ENCODE measurements at places on chromosomes 3 and 15.

- DNase-seq = no peak
Measured at GRCh38 chr3:12946649-12947316, 105.4 kb upstream of the RPL32 start.

GRCh38 chr15:49290191-49290590 lies 120.1 kb downstream of the GALK2 start:
- DNase-seq = no peak

GRCh38 chr3:27923349-27924068 lies 201.4 kb upstream of the EOMES start:
- DNase-seq = no peak

DNA sequence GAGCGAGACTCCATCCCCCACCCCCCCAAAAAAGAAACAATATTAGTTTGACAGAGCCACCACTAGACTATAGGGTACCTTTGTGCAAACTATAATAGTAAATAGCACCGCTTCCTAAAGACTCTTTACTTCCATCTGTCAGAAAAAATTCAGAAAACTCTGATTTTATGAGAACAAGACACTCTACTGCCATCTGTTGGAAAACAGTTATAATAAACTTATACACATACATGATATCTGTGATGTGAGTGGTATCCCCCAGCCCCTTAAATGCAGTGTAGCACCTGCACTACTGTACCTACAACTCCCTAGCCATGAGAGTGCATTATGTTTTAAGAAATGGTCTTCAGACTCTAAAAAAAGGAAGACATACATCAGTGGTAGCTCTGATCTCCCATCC lies 47.1 kb upstream of the CTDSPL start:
- DNase-seq = no peak

DNA sequence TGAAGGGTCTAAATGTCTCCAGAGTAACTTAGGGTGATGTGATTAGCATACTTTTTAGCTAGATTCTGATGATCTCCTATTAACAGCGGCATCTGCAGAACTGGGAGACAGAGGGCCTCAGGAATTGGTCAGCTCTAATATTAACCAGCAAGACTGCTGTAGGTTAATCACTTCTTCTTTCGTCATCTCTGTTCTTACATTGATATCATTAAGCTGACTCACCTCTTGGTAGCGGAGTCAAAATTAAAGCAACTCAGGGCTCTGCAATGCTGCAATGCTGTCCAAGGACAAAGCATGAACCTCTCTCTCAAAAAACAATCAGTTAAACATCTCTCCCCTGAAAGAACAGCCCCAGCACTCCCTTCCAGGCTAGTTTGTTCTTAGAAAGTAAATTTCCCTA lies 57.5 kb upstream of the TRA2B start:
- no peak for DNase-seq

- DNase-seq = no peak
Measured at GRCh38 chr15:29449136-29449535, 179.5 kb upstream of the NSMCE3 start.

DNA sequence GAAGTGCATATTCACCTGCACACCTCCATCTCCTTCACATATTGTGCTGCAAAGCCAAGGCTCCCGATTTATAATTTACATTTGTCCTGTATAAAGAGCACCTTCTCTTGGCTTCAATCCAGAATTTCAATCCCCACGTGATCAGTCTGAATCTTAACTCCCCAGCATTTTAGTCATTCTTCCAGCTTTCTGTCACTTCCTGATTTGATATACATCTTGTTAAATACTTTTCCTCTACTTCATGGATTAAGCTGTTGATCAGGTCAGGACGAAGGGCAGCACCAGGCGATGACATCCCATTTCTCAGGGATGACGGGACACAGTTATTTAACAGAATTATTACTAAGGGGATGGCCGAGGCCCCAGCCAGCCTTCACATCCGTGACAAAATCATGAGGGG lies 212.5 kb downstream of the EPHB1 start:
- DNase-seq = no peak

DNA sequence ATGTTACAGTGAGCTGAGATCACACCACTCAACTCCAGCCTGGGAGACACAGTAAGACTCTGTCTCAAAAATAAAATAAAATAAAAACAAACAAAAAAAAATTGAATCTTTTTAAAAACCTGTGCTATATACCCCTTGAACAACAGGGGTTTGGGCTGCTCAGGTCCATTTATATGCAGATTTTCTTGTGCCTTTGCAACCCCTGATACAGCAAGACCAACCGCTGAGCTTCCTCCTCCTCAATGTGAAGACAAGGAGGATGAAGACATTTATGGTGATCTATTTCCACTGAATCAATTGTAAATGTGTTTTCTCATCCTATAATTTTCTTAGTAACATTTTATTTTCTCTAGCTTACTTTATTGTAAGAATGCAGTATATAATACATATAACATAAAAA lies 831.0 kb upstream of the ARPP21 start:
- DNase-seq = no peak

GRCh38 chr3:141076797-141077571 lies 25.8 kb downstream of the SPSB4 start:
- DNase-seq = no peak

DNA sequence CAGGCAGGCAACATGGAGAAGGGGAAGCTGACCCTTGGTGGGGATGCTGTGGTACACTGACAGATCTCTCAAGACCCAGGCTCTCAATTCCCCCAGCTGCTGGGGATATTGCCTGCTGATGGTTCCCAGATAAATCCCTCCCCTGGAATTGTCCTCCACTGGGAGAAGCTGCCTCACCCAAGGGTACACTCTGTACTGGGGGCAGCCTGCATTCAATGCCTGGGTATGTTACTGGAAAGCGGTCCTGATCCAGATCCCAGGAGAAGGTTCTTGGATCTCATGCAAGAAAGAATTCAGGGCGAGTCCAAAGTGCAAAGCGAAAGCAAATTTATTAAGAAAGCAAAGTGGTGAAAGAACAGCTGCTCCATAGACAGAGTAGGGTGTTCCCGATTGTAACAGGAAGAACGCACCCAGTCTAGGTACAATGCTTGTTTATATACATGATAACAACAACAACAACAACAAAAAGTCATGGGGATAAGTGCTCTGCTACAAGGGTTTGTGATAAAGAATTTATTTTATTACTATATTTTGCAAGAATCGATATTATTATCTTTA lies 591.5 kb upstream of the ADAMTS9 start:
- no peak for DNase-seq

DNA sequence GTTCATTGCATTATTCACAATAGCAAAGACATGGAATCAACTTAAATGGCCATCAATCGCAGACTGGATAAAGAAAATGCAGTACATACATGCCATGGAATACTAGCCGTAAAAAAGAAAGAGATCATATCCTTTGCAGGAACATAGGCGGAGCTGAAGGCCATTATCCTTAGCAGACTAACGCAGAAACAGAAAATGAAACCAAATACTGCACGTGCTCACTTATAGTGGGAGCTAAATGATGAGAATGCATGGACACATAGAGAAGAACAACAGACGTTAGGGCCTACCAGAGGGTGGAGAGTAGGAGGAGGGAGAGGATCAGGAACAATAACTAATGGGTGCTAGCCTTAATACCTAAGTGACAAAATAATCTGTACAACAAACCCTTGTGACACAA lies 57.9 kb downstream of the RASA2 start:
- DNase-seq = no peak

DNA sequence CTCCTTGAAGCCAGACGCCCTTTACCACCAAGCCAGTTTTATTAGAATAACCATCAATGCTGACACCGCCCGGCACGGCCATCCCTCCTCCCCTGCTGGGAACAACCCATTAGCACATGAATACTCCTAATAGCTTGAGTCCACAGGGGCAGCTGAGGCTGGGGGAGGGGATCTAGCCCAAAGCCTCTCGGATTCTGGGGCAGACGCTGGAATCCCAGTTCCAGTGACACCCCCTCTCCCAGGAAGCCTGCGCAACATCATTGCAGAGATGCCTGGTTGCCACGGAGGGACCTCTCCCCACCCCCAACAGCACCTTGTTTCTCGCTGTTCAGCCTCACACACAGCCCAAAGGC lies 1.2 kb upstream of the LINGO1 start:
- DNase-seq = no peak

GRCh38 chr3:28923994-28924393 lies 356.9 kb upstream of the RBMS3 start:
- DNase-seq = no peak

DNA sequence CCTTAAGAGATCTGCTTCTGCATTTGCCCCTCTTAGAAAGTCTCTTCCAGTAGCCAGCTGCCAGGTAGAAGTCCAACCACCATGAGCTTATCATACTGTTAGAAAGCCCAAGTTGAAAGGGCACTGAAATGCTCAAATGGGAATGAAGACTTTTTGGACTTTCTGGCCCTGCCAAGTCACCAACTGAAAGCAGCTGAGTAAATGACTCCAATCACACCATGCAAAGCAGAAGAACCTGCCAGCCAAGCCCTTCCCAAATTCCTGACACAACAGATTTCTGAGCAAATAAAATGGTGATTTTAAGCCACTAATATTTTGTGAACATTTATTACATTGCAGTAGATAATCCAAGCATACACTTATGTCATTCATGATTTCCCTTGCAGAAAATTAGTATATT lies 2.1 kb upstream of the CMTM8 start:
- DNase-seq = no peak

- DNase-seq = no peak
Measured at GRCh38 chr15:66261056-66261455, 7.5 kb upstream of the MEGF11 start.

DNA sequence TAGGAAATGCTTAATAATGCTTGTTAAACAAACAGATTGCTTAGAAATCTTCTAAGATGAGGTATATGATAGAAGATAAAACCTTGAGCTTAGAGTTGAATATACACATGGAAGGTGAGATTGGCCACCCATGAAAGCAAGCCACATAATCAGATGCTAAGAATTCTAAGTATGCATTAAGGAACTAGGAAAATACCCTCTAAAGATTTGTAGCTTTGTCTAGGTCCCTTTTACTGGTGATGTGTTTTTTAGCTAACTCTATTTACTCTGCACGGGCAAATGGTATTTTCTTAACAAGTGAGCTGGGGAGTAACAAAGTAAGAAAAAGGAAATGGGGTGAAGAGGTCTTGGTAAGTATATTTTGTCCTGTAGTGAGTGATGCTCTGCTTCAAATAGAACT lies 310.3 kb downstream of the OXSM start:
- no peak for DNase-seq

GRCh38 chr3:169161011-169161410 lies 502.5 kb downstream of the MECOM start:
- no peak for DNase-seq

- DNase-seq = no peak
Measured at GRCh38 chr3:25018909-25019308, 409.2 kb upstream of the RARB start.

GRCh38 chr3:27503526-27503925 lies 19.3 kb upstream of the SLC4A7 start:
- no peak for DNase-seq

DNA sequence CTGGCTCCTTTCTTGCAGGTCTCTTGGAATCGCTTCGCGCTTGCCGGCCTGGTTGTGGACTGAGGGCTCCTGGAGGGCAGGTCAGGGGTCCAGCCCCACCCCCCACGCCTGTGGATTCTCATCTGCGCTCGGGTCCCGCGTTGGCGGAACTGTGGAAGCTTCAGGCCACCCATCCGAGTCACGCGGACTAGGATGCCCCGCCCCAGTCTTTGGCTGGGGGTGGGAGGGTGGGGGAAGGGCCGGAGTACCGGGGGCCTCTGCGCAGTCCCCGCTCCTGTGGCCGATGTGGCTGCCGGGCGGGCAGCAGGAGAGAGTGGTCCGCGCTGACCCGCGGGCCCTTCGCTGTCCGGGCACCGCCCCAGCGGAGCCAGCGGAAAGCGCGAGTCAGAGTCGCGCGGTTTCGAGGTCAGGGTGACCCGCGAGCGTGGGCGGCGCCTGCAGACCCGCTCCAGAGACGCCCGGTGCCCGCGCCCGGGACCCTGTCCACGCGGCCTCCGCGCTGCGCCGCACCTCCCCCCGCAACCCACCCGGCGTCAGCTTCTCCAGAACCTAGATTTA lies 114.2 kb downstream of the KLF13 start:
- DNase-seq = no peak

DNA sequence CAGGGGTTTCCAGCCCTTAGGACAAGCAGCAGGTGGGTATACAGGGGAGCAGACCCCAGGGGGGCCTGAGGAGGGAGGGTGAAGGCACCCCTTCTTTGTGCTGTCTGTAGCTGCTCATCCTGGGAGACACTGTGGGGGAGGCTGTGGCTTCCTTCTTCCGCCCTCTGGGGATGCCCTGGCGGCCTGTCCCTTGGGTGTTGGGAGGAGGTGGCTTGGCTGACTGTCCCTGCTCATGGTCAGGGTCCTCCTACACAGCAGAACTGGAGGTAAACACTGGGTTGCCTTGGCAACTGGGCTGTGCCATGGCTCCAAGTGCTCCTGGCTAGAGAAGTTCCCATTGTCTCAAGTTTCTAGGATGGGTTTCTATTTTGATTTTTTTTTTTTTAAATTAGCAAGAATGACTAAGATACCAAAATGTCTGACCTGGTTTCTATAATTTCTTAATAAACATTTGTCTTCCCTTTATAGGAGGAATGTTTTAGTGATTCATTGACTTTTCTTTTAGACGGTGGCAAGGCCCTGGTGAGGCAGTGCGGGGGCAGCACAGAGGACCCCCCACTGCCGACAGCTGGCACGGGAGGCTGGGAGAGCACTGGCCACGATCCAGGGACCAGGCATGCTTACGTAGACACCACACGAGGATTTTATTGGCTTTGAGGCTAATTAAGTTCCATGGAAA lies 12.4 kb downstream of the KLF13 start:
- no peak for DNase-seq

DNA sequence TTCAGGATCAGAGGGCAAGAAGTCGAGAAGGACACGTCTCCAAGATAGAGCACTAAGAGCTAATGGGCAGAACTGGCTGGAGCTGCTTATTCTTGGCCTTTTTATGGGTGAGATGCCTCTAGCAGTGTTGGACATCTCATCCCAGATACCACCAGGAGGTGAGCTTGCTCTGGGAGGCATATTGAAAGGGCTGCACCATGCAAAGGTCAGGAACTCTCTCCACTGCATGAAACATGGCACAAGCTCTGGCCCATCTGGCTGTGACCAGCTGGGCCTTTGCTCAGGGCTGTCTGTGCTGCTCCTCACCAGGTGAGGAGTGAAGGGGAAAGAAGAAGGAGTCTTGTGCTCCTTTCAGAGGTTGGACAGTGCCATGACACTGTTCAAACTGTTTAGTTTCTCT lies 188.7 kb downstream of the THSD4 start:
- no peak for DNase-seq

DNA sequence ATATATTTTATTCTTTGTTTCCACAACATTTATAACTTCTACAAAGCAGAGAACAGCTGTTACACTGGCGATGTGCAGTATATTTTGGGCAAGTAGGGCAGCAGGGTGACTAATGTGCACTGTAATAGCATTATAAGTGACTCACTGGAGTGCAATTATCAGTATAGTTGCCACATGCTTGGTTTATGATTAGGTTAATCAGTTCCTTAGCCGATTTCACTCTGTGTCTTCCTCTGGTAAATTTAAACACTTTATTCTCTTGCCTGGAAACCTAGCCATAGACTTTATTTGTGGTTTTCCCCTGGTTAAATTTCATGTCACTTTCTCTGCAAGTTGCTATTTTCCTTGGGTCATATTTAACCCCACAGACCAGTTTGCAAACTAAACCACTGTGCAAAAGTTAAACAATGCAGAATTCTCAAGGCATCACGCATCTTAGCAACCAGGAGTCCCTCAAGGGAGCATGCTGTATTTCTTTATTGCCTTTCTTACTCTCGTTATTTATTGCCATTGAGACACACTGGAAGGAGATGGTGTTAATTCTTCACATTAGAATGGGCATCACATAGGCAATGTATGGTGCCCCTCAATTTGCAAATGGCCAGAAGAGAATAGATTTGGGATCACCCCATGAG lies 690.2 kb upstream of the DPPA4 start:
- no peak for DNase-seq
